Activated T-helper 1 cell treated with Interleukin-2 at 50 U/mL for 16 hours (primary cell): ENCODE measurements at places on chromosomes 16 and 17.

- no peak for DNase-seq
Observed at GRCh38 chr17:56148333-56148732, 4.9 kb upstream of the ANKFN1 start.

DNA sequence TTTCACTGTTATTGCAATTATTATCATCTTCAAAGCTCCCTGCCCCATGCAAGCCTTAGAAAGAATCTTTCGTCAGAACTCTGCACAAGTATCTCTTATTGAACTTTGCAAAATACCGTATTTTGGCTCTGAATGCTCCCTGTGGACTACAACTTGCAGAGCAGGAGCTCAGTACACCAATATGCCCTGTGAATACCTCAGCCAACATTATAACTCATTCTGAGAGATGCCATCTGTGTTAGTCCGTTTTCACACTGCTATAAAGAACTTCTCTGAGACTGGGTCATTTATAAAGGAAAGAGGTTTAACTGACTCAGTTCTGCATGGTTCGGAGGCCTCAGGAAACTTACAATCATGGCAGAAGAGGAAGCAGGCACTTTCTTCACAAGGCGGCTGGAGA lies 87.2 kb upstream of the XYLT1 start:
- DNase-seq = no peak

DNA sequence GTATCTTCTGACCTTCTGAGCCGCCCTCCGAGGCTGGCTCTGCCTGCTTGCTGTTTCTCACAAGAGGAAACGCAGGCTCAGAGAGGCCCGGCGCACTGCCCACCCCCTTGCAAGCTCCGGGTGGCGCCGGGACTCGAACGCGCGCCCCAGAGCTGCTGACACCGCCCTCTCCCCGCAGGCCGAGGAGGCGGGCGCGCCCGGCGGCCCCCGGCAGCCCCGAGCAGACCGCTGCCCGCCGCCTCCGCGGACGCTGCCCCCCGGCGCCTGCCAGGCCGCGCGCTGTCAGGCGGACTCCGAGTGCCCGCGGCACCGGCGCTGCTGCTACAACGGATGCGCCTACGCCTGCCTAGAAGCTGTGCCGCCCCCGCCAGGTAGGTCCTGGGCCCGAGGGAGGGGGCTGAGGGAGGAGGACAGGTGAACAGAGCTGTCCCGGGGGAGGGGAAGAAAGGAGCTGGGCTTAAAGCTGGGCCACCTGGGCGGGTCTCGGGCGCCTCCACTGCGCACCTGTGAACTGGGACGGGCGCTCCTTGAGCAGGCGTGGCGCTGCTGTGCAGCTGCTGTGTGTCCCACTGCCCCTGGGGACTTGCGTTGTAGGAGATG lies 18.2 kb downstream of the WFDC1 start:
- no peak for DNase-seq

DNA sequence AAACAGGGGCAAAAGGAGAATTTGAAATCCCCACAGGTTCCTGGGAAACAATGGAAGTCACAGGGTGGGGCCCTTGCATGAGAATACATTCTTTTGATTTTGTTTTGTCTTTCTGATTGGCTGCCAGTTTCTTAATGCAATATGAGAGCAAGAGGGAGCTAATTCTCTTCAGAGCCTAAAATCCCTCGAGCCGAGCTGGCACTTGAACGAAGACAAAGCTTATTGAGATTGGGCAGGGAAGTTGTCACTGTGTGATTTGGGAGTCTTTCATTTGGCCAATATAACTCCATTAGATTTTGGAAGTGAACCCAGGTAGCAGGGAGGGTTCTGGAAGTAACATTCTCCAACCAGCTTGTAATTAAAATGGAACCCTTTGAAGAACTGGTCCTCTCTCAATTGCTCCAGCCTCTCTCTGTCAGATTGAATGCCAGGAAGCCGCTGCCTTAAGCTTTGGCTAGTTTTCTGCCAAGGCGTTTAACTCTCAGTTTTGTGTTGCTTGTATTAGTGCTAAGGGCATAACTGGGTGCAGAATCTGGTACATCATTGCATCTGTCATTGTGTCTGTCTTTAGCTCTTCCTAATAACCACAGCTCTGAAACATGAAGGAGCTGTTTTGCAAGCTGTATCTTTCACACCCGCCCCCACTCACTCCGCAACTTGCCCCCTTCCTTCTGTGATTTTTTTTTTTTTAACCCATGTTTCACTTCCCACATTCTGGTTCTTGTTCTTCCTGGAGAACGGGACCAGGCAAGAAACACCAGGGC lies 272.0 kb downstream of the MAF start:
- no peak for DNase-seq

- no peak for DNase-seq
Observed at GRCh38 chr16:2977440-2977839, 2.8 kb downstream of the PKMYT1 start.

DNA sequence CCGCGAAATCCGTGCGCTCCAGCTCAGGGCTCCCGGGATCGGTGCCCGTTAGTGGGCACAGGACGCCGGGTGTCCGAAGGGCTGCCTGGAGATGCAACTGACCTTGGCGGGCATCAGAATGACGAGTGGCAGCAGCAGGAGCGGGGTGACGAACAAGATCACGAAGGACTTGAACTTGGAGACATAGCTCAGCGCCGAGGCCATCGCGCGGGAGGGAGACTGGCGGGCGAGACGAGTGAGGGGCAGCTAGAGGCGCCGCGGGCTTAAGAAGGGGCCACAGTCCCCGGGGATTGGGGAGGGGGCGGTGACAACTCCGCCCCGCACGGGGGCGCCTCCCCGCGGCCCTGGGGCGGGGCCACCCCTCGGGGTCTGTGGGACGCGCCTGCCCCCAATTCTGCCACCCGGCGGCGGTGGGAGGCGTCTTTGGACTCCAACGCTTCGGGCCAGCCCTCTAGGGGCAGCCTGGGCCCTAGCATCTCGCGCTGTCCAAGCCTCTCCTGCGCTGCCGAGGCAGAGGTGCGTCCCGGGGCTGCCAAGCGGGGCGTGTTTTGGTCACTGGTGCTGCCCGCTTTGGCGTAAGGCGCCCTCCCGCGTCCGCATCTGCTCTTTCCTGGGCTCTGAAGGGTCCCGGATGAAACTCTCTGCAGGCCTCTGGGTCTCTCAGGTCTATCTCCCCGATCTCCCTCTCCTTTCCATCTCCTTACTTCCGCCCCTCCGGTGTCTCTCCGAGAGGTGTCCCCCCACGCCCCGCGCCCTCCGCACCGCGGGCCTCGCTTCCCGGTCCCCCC lies at the start of gene SLC13A5:
SLC13A5 (minus strand) TSS at position 240 of the 788 bp plus-strand sequence; CDS start at position 204, 36 bp downstream.
- no peak for DNase-seq

DNA sequence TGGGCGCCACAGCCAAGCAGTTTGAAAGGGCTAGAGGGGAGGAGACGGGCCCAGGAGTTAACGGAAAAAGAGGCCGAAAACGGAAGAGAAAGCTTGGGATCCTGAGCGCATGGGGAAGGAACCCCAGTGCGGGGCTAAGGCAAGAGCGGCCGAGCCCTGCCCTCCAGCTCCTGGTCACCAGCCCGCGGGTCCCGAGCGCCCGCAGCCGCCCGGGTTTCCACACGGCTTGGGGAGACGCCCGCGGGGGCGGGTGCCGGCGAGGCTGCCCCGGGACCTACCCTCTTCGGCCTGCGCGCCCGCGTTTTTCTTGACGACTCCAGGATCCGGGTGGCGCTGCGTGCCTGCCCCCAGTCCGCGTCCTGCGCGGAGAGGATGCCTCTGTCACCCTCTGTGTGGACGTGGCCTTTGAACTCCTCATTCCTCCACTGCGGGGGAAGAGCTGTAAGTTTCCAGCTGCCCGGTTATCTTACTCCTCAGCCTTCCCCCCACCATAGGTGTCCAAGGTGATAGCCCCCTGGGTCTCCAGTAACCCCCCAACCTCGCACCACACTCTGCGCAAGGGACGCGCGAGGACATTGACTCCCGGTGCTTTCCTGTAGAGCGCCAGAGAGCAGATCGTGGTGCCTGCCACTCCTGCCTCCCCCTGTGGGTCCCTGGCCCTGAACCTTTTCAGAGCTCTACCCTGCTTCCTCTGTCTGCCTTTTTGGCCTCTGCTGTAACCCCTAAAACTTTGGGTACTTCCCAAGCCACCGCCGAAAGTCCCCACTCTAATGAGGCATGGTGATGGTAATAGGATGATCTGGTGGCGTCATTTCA lies 1.7 kb upstream of the CDH11 start:
- no peak for DNase-seq

GRCh38 chr17:81428121-81428515 lies 32.9 kb downstream of the BAHCC1 start:
- DNase-seq = no peak

GRCh38 chr17:56891751-56892150 lies 22.1 kb downstream of the TRIM25 start:
- DNase-seq = peak; percentile 22

DNA sequence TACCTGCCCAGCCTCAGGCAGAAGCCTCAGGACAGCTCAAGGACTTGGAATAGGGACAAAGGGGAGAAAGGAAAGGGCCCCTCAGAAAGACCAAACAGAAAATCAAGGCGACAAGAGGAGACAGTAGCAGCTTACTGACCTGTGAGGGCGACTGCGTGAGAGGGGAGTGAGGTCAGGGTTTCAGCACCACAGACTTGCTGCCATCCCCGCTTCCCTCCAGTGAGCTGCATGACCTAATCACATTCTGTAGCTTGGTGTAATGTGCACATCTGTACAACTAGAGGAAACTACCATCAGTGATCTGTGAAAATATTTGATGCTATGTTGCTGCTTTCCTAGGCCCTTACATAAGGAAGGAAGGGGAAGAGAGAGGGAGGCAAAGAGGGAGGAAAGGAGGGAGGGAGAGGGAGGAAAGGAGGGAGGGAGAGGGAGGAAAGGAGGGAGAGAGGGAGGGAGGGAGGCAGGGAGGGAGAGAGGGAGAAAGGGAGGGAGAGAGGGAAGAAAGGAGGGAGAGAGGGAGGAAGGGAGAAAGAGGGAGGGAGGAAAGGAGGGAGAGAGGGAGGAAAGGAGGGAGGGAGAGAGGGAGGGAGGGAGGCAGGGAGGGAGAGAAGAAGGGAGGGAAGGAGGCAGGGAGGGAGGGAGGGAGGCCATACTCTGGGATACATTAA lies 404.9 kb upstream of the CDH5 start:
- DNase-seq = no peak

GRCh38 chr17:13599864-13600263 lies 1.9 kb downstream of the HS3ST3A1 start:
- no peak for DNase-seq

DNA sequence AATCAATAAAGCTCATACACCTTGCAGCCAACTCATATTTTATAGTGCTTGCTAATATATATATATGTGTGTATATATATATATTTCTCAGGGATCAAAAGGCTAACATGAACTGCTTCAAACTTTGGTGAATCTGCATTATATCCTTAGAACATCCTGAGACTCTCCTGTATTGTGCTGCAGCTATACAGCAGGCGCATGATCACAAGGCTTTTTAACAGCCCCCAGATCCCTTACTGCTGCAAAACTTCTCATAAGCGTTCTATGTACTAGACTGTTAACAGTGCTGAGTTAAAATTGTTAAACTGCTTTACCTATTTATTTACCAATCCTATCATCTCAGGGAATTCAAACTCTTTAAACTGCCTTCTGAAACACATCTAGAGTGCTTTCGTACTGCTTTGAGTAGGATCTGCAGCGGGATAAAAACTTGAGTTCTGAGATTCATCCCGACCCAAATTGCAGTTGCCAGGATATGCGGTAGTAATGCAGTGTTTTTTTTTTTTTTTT lies 1.3 kb downstream of the GPATCH8 start:
- DNase-seq = no peak

GRCh38 chr16:23861874-23862273 lies 26.1 kb downstream of the PRKCB start:
- no peak for DNase-seq

- no peak for DNase-seq
Observed at GRCh38 chr16:11252482-11252931, 3.5 kb downstream of the SOCS1 start.

GRCh38 chr17:27977751-27978688 lies 64.5 kb upstream of the NLK start:
- DNase-seq = no peak

DNA sequence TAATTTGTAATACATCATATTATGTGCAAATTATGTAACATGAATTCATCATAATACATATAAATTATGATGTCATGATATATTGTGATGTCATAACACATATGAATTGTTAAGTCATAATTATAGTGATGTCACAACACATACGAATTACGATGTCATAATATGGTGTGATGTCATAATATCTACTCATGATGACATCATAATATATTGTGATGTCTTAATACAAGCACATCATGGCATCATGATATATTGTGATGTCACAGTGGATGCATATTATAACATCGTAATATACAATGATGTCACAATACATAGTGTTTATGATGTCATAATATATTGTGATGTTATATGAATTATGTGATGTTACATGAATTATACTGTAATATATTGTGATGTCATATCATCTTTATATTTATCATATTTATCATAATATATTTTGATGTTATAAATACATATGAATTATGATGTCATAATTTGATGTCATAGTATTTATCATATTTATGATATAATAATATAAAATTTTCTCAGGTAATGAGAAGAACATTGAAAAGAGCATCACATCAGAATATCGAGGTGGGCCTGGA lies 1793.0 kb downstream of the TP53TG3F start:
- DNase-seq = no peak

- DNase-seq = no peak
Observed at GRCh38 chr17:75614556-75615270, 18.5 kb upstream of the SMIM5 start.

- no peak for DNase-seq
Observed at GRCh38 chr17:246226-246625, 64.8 kb upstream of the DOC2B start.

- DNase-seq = no peak
Observed at GRCh38 chr16:13084331-13084730, 182.9 kb downstream of the SHISA9 start.

DNA sequence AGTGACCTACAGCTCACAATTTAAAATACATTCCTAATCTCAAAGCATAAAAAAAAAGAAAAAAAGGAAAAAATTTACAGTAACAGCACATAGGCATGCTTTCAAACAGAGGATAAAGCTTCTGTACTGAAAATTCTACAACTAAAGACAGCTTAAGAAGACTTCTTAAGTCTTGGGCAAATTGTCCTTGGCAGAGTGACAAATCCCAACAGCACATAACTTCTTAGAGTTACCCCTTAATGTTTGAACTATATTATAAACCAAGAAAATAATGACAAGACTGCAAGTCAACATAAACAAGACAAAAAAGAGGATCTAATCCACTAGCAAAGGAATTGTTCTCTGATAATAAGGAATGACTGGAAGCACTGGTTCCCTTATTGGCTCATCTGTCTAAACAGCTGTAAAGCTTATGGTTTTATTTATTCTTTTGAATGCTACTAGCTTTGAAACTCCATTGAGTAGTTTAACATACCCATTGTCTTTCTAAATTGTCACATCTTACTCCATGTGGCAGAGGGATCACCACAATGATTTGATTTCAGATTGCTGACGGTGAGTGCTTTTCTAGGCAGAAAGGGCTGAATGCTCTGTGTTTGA lies 1576.8 kb upstream of the GOT2 start:
- no peak for DNase-seq

- no peak for DNase-seq
Observed at GRCh38 chr17:63019138-63019873, 53.3 kb downstream of the TANC2 start.

GRCh38 chr17:46841561-46842379 lies 9.6 kb upstream of the WNT9B start:
- DNase-seq = no peak

GRCh38 chr16:79188115-79188738 lies 412.3 kb downstream of the MAF start:
- no peak for DNase-seq
